ENCODE measurements at places on chromosomes 3 and 15. TPM values are rescaled to one million over a fixed set of nuclear protein-coding genes. Genes with fewer than 3 reads are reported as not detected.

GRCh38 chr15:26974120-26974780 lies 3.3 kb downstream of the GABRG3 start:
- DNase-seq: no peak

DNA sequence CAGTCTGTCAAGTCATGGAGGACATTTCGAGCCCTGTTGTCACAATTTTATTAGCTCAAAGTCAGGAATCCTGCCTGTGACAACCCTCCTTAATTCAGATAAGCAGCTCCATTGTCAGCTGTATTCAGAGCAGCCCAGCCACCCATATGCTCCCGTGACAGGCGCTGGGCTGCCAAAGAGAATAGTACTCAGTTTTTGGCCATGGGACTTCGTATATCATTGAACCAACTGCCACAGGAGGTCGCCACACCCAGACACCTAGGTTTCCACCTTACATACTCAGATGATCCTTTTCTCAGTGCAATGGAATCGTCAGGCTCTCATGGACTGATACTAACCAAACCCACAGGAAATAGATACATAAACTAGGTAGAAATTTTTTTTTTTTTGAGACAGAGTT lies 100.2 kb downstream of the C3orf70 start:
- DNase-seq: no peak

- DNase-seq: no peak
Observed at GRCh38 chr3:217948-218347, 21.4 kb downstream of the CHL1 start.

GRCh38 chr3:172303941-172304558 lies 144.2 kb downstream of the GHSR start:
- no peak for DNase-seq

DNA sequence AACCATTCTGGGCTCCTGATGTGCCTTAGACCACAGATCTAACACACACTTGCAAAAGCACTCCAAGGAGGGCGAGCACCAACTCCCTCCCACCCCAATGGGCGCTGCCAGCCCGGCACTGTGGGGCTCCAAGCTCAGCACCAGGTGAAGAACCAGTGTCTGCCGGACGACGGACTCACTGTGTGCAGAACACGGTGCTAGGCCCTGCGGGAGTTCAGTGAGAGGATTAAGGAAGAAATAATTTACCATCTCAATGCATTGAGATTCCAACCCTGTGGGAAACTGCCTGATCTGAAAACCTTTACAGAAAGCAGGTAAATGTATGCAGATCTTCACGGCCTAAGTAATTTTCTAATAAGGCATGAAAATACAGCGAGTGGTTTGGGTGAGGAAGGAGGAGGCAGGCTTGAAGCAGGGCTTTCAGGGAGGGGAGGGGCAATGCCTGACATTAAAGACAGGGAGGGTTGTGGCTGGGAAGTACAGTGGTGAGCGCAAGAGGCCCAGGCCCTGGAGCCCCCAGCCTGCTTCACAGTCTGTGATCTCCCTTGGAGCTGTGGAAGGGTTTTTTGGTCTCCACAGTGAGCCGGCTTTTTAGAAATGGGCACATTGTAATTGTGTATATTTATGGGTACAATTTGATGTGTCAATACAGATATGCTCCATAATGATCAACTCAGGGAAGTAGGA lies 35.6 kb upstream of the CHRNB4 start:
- DNase-seq: no peak

DNA sequence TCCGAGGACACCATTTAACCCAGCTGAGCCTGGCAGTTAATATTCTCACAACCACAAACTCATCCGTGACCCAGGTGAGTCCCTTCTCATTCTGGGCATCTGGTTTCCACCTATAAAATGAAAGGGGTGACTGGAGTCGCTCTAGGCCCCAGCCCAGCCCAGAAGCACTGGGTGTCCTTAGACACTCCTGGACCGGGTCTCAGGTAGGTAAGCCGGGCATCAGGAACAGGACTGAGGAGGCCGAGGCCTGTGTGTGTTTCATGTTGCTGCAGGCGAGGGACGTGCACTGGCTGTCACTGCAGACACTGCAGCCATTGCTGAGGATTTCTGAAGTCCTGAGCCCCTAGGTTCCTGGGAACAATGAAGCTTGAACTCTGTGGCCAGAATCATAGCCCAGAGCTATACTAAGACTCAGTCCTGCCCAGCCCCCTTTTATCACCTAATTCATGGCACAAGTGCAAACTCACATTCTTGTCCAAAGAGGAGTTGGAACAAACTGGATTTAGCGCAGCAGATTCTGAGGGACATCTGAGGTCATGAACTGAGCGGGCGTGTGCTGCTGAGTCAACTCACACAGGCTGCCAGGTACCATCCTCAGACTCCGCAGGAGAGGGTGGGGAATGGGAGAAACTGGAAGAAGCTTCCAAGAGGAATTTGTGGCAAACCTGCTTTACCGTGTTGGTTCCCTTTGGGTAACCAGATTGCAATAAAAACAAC lies 184.9 kb downstream of the FAM43A start:
- no peak for DNase-seq

DNA sequence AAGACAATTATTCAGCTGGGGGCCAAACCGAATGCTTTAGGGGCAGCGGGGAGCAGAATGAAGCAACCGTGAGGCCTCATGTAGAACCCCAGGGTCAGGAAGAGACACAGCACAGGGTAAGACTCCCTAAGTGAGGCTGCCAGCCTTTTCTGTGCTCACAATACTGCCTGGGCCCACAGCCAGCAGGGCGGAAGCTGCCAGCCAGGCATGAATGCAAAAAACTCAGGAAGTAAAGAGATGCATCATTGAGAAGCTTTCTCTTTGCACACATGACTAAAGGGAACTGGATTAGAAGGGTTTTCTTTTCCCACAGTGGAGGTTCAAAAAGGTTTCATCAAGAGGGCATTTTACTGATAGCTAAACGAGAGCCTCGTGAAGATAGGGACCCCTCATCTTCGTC lies 33.3 kb downstream of the CA12 start:
- no peak for DNase-seq

GRCh38 chr3:158352551-158352950 lies 218.4 kb upstream of the MLF1 start:
- DNase-seq: no peak

DNA sequence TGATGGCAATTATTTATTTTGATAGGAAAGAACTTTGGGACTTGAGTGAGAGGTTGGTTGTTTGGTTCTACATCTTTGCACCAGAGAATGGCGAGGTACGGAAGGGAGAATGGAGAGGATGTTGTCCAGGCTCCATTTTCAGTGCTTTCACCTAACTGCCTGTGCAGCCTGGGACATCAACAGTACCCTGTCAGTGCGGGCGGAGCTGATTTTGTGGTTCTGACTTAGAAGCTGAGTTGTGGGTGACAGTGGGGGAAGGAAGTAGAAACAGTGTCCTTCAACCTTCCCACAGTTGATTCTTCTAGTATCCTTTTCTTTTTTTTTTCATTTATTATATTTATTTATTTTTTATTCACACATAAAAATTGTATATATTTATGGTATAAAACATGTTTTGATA lies 95.3 kb downstream of the TIGIT start:
- DNase-seq: no peak

DNA sequence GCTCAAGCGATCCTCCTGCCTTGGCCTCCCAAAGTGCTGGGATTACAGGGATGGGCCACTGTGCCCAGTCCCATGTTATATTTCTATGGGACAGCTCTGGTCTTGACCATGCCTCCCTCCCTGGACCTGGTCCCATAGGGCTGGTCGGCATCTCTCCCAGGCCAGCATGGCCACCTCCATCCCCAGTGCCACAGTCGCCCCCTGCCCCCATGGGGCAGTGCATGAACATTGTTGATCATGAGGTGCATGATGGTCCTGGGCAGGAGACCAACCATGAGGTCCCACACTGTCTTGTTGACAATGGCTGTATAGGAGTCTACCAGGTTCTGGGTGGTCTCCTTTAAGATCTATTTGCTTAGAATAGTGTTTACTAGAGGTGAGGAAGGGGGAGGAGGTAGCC lies 6.5 kb downstream of the RPS17 start:
- no peak for DNase-seq

DNA sequence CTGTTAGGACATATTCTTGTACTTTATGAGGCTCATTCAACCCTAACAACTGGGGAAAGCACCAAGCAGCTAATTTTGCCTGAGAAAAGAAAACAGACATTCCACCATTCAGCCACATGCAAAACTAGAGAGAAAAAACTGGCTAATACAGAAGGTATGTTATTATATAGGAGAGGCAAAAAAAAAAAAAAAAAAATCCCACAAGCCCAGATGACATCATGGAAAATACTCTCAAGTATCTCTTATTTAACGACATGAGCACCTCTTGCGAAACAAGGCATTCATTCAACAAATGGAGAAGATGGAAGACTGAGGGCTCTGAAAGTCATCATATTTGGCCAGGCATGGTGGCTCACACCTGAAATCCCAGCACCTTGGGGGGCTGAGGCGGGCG lies 61.5 kb downstream of the PRICKLE2 start:
- no peak for DNase-seq

GRCh38 chr15:100592898-100593297 lies 9.1 kb downstream of the LINS1 start:
- DNase-seq: no peak

DNA sequence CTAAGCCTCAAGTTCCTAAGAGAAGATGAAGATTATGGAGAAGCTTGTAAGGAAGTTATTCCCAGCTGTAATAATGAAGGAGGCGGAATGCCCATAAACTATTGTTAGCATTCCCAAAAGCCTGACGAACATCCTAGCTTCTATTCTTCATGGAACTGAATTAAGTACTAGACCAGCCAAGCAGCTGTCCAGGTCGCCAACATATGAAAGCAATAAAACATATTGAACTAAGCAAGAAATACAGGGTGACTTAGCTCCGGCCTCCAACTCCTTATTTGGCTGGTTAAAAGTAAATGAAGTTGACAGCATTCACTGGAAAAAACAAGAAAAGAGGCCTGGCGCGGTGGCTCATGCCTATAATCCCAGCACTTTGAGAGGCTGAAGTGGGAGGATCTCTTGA lies 174.0 kb upstream of the TPM1 start:
- no peak for DNase-seq

GRCh38 chr15:51333571-51333970 lies 4.8 kb downstream of the CYP19A1 start:
- DNase-seq: no peak

DNA sequence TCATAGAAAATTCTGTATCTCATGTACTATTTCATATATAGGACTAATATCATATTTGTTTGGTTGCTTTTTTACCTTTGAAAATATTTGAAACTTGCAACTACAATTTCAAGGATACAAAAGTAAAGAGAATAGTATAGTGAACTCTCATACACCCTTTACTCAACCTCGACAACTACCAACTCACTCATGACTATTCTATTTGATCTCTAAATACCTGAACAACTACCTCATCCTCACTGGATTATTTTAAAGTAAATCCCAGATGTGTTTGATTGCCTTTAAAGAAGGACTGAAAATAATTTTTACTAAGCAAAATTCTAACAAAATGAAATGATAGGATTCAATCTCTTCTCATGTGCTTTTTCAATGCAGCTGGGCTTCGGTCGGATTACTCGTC lies 12.1 kb downstream of the TMPRSS7 start:
- DNase-seq: no peak

DNA sequence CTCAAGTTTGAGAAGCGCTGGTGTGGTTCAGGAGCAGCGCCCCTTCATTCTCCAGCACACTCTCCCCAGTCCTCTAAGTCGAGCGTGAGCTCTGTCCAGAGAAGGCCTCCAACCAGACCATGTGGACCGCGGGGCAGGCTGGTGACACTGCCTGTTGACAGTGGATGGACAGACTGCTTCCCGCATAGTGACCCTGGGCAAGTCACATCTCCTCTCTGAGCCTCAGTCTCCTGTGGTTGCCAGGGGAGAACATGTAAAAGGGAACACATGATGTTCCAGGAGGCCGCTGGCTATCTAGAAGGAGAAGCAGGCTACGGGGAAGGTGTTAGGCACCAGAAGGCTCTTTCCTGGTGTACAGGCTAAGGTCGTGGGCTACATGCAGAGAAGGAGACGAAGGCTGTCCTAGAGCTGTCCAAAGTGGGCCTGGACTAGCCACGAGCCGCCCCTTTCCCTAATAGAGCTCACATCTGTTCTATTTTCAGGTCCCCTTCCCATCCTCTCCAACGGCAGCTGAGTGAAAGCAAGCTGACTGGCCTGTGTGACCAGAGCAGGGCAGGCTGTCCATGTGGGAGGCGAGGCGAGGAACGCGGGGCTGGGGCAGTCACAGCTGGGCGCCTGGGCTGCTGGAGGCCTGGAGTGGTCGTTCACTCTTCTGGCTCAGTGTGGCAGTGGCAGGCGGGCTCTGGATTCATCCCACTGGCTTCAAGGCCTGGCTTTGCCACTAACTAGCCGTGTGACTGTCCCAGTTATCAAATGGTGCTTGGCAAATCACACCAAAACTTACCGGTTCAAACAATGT lies 11.1 kb downstream of the ISG20 start:
- no peak for DNase-seq

- DNase-seq: no peak
Observed at GRCh38 chr3:127991251-127991650, 61.0 kb upstream of the SEC61A1 start.

DNA sequence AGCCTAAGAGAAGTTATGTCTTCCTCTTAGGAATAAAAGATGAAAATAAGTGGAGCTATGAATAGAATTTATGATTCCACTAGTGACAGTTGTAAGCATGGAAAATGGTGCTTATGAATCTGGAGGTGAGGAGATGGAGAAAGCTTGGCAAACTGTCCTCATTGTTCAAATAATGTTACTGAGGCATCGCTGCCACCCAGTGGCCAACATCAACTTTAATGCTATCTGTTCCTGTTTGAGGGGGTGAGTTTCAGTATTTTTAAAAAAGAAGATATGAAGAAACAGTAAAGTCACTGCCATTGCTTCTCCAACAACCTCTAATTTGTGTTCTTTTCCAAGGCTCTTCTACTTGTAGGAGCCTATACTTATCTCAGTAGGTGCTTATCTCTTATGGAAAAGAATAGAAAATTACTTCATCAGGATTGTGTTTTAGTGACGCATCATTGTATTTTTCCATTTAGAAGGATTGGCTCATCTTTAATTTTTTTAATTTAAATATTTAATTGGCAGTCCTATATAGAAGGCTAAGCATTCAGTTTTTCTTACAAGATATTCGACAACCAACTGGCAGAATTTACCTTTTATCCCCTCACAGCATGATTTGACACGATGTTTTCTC lies 260.4 kb upstream of the P2RY1 start:
- DNase-seq: no peak

GRCh38 chr3:158768361-158768787 lies 33.5 kb upstream of the MFSD1 start:
- DNase-seq: no peak

The WNT7A gene
- not detected for total RNA-seq

The MYEF2 gene
- 3.6 TPM for total RNA-seq

The SLC2A2 gene
- total RNA-seq: not detected

The GASK1A gene
- total RNA-seq: 4.9 TPM

The SPG21 gene
- 80.7 TPM for total RNA-seq

The ABHD10 gene
- 19.6 TPM for total RNA-seq

The AADACL2 gene
- 2.8 TPM for total RNA-seq

The C3orf49 gene
- total RNA-seq: not detected

The RRP9 gene
- total RNA-seq: 19.2 TPM

The ZNF662 gene
- total RNA-seq: 3.3 TPM

The C15orf61 gene
- total RNA-seq: 12.1 TPM

The SLC22A13 gene
- 0.95 TPM for total RNA-seq

The PIGZ gene
- 5.5 TPM for total RNA-seq

The MUC4 gene
- 0.09 TPM for total RNA-seq

The FBXO40 gene
- not detected for total RNA-seq

The FAM43A gene
- total RNA-seq: 13.0 TPM

The MAGEL2 gene
- total RNA-seq: 0.09 TPM

Measured in omental fat pad (tissue), 4 donors.